ENCODE measurements at places on chromosomes 3 and 15. TPM values are rescaled to one million over a fixed set of nuclear protein-coding genes. Genes with fewer than 3 reads are reported as not detected.

The TXNRD3 gene
- total RNA-seq, result 1.8 TPM

DNA sequence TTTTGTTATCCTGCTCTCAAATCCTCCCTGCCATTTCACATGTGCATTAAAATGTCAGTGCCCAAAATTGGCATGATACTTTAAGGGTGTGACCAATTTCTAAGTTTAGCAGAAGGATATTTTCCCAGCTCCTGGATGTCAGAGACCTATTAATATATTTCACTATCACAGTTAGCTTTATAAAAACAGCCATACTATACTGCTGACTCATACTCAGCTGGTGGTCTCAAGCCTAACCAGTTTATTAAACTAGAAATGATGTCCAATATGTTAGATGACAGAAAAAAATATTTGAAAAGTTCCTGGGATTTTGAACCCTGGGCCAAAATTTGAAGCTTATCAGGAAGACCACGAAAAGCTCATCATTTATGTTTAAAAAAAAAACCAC lies 60.9 kb upstream of the ZNF280D start:
- no peaks in the 10 kb centered on the region for H3K36me3 ChIP-seq
- H3K4me1 ChIP-seq, result no peaks in the 10 kb centered on the region
- no peak overlapping the region for H3K27ac ChIP-seq
- no peaks in the 10 kb centered on the region for H3K27me3 ChIP-seq
- DNase-seq, result no peak

- no peaks in the 10 kb centered on the region for H3K36me3 ChIP-seq
- DNase-seq, result no peak
- no peak overlapping the region for H3K4me3 ChIP-seq
- no peaks in the 10 kb centered on the region for H3K27me3 ChIP-seq
- H3K4me1 ChIP-seq, result peaks cover 10% of the 10 kb centered on the region
Measured at GRCh38 chr15:57327985-57328471, 48.3 kb upstream of the CGNL1 start.

- H3K4me3 ChIP-seq, result no peak overlapping the region
- no peaks in the 10 kb centered on the region for H3K36me3 ChIP-seq
- H3K4me1 ChIP-seq, result peaks cover 8% of the 10 kb centered on the region
- no peaks in the 10 kb centered on the region for H3K27me3 ChIP-seq
- DNase-seq, result no peak
Measured at GRCh38 chr3:42612928-42613327, 12.4 kb downstream of the NKTR start.
